ENCODE measurements at places on chromosomes 4 and X.
A peak's percentile ranks its signal among the peaks of the same experiment; 100 is the strongest.

- no peak for DNase-seq
Observed at GRCh38 chr4:51859476-51860031, 16.6 kb downstream of the DCUN1D4 start.

DNA sequence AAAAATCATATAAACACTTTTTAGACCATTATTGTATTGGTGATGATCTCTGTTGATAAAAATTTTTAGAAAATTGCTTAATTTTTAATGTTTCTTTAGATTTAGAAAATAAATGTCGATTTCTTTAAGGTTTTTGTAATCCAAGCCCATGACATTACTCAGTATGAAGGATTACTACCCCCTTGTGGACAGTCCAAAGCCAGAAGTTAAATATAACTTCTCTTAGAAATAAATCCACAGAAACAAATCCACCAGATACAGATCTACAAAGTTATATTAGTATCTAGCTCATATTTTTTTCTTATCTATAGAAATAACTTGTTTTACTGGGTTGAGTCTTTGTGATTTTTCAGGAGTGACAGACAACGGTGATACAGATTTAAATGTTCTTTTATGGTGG is 18.9 kb downstream of the TIFA start:
- no peak for DNase-seq

- DNase-seq = no peak
Observed at GRCh38 chr4:32440391-32440790, 1720.2 kb downstream of the PCDH7 start.

DNA sequence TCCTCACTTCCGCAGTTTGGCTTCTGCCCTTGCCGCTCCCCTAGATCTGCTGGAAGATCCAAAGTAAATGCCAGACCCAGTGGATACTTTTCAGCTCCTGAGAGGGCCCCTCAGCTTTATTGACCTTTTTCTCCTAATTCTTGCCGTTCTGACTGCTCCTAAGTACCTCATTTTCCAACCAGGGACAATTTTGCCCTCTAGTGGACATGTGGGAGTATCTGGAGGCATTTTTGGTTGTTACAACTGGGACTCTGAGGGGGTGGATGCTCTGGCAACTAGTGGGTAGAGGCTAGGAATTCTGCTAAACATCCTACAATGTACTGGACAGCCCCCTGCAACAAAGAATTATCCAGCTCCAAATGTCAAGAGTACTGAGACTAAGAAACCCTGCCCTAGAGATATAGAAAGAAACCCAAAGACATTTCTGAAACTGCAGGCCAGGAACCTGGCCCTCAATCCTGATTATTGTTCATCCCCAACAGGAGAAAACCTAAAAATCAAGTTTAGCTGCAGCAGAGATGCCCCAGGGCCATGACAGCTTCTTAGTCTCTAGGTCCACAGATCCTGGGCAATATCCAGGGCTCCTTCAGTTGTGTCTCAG is 3.4 kb downstream of the TEX13B start:
- peak; percentile 12 for DNase-seq

GRCh38 chr4:169314906-169315305 is 44.1 kb upstream of the SH3RF1 start:
- DNase-seq = peak; percentile 66

DNA sequence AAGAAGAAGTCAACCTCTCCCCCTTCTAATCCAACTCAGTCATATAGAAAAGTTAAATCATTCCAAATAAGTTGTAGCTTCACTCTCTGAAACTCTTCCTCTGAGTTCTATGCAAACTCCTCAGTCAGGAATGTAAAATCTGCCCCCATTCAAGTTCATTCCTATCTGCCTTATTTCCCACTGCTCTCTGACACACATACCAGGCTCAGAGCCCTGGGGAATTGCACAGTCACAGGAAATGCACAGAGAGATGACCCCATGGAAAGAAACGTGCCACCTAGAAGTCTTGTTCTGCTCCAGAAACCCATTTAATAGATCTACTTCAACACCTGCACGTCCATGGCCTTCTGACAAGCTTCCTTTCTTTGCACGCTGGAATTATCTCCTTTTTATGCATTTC is 236.0 kb upstream of the VCX3A start:
- DNase-seq = no peak

- DNase-seq = peak; percentile 34
Observed at GRCh38 chr4:139556071-139556723, at the start of gene SETD7. SETD7 (minus strand) TSS chr4:139556219; CDS start chr4:139556137, 82 bp downstream.

DNA sequence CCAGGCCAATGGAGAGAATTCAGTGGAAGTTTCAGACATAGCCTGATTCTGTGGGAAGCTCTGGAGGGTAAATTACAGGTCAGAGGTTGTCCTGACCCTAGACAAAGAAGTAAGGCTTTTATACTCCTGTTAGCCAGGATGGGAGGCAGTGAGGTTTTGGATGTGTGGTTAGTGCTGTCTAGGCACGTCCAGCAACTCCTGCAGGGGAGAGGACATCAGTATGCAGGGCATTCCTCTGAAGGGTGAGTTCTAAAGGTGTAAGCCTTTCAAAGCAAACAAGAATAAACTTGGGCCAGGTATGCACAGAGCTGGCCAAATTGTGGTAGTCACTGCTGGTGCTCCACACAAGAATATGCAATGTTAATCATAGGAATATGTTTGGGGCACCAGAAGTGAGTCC is 562.5 kb downstream of the CCSER1 start:
- DNase-seq = no peak
